ENCODE measurements at places on chromosomes 12 and 14.

- DNase-seq = no peak
Measured at GRCh38 chr14:72111911-72112310, 179.7 kb downstream of the RGS6 start.

GRCh38 chr14:103535081-103535890 is 6.3 kb downstream of the TRMT61A start:
- DNase-seq = no peak

- DNase-seq = no peak
Measured at GRCh38 chr14:24055971-24056799, 4.4 kb downstream of the CARMIL3 start.

DNA sequence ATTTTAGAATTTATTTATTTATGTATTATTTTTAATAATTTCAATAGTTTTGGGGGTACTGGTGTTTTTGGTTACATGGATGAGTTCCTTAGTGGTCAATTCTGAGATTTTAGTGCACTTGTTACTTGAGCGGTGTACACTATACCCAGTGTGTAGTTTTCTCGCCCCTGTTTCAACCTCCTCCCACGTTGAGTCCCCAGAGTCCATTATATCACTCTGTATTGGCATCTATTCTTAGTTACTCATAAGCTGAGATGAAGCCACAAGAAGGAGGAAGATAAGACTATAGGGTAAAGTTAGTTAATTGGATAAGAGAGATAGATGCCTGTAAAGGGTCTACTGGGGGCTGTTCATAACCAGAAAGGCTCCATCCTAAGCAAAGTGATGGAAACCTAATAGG is 4.0 kb downstream of the C1S start:
- no peak for DNase-seq

GRCh38 chr14:35959835-35960234 is 133.7 kb downstream of the BRMS1L start:
- no peak for DNase-seq

- DNase-seq = no peak
Measured at GRCh38 chr14:53608369-53608768, 348.3 kb downstream of the BMP4 start.

- DNase-seq = no peak
Measured at GRCh38 chr12:120654656-120655055, 14.2 kb downstream of the CABP1 start.

DNA sequence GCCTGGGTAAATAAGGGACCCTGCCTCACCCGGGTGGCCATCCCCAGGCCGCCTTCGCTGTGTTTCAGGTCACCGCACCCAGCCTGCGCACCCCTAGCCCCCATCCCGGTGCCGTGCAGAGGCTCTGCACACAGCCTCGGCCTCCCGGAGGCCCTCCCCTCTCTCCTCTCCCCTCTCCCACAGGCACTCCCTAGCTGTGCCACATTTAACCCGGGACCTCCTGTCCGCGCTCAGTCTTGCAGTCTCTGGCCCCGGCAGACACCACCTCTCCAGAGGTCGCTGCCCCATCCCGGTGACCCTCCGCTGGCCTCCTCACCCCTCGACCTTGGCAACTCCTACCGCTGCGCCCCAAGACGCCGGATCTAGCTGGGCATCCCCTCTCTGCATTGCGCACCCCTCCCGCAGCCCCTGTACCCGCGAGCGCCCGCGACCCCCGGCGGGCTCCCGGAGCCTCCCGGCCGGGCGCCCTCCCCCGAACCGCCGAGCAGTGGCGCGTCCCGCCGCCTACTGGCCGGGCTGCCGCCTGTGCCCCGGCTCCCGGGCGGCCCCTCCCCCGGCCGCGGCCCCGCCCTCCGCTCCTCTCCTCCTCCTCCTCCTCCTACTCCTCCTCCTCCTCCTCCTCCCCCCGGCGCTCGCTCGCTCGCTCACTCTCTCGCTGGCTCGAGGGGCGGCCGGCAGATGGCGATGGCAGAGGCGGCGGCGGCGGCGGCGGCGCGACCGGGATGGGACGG is 120.7 kb downstream of the AACS start:
- DNase-seq = no peak

- no peak for DNase-seq
Measured at GRCh38 chr12:26762186-26762585, 70.8 kb downstream of the ITPR2 start.

DNA sequence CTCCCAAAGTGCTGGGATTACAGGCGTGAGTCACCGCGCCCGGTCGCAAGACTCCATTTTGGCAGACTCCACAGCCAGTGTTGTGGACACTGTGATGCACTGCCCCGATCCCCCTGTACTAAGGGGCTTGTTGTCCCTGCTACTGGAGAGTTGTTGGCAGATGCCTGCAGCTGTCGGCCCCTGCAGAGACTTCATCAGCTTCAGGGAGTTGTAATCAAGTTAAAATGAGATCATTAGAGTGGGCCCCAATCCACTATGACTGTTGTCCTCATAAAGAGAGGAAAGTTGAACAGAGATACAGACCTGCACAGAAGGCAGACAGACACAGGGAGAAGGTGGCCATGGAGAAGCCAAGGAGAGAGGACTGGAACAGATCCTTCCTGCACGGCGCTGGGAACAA is 23.7 kb upstream of the TUBA1A start:
- DNase-seq = no peak

DNA sequence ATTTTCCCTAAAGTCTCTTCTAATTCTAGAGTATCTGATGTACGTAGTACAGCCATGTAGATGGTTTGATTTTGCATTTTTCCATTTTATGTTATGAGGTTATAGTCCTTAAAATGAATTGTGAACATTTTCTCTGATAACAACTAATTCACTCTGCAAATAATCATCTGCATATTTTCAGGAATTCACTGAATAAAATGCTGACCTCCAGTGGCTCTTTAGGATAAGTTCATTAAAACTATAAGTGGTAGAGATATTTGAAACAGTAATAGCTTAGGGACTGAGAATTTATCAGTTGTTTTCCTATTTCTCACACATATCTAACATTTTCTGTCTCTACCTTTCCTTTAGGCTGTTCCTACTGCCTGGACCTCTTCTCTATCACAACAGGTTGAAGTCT is 4.4 kb downstream of the MSRB3 start:
- no peak for DNase-seq

DNA sequence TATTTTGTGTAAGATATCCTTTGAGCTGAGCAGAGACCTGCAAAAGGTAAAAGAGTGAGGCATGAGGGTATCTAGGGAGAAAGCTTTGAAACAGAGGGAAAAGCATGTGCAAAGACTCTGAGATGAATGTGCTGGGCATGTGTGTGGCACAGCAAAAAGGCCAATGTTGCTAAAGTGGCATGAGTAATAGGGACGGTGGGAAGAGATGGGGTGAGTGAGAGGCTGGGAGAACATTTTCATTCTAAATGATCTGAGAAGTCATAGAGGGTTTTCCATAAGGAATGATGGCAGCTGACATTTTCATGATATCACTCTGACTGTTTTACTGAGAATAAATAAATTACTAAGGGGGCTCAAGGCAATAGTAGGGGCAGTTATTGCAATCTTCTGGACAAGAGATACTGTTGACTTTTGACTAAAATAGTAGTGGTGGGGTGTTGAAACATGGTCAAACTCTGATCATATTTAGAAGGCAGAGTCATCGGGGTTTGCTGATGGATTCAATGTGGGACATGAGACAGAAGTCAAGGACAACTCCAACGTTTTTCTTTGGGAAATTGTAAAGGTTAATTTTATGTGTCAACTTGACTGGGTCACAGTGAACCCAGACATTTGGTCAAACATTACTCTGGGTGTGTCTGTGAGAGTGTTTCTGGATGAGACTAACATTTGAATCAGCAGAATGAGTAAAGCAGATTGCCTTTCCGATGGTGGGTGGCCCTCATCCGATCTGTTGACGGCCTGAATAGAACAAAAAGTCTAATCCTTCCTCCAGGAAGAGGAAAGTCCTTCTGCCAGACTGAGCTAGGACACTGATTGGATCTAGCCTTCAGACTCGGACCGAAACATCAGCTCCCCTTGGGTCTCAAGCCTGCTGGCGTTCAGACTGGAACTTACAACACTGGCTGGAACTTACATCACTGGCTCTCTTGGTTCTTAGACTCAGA is 193.9 kb upstream of the PLXNC1 start:
- DNase-seq = no peak

- no peak for DNase-seq
Measured at GRCh38 chr14:53982546-53982945, 25.9 kb upstream of the BMP4 start.

DNA sequence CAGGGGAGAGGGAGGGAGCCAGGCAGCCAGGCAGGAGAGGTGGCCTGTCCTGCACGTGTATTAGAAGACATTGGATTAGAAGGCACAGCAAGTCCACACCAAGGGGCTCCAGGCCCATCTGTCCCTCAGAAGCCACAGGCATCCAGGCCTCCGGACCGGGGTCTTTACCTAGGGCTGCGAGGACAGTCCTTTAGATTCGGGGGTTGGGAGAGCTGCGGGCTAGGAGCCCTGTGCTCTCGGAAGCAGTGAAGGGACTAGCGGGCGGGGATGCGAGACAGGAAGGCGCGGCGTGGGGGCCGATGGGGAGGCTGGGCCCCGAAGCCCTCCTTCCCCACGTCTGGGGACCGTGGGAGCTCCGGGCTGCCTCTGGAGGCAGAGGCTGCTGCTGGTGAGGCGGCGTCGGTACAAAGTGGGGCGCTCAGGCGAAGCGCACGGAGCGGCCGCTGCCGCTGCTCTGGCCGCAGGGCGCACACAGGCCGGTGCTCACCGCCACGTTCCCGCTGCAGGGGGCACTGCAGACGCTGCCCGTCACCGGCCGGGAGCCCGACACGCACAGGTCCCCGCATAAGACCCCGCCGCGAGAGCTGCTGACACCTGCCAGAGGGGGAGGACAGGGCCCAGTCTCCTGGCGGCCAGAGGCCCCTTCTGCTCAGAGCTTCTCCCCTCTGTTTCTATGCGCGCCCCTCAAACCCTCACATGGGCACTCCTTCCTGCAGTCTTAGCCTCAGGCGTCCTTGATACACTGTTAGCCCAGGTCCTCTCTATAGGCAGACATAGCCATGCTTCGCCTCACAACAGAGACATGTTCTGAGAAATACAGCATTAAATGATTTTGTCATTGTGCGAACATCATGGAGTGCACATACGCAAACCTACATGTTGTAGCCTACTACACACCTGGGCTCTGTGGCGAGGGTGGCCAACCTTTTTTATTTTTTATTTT is 17.3 kb downstream of the KRT7 start:
- no peak for DNase-seq

GRCh38 chr14:68726093-68726695 is 66.7 kb downstream of the ZFP36L1 start:
- DNase-seq = no peak

DNA sequence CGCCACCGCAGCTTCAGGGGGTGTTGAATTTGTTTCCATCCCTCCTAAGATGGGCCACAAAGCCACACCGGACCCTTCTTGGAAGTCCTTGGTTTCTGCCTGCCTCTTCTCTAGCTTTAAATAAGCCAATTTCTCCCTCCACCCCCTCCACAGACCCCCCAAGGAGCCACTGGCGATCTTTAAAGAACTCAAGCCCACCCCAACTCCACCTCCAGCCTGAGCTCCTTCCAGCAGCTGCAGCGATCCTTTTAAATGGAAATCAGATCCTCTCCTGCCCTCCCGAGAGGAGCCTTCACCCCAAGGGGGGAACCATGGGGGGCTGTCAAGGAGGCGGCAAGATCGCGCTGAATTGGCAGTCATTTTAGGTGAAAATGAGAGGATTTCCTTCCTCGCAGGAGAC is 133.1 kb downstream of the NCOR2 start:
- DNase-seq = no peak

GRCh38 chr12:124632519-124632984 is 65.1 kb upstream of the NCOR2 start:
- no peak for DNase-seq

- DNase-seq = peak; percentile 62
Measured at GRCh38 chr12:56448860-56449621, at the start of gene TIMELESS. Gene TIMELESS (minus strand): TSS chr12:56449426. CDS start chr12:56434170, 15,256 bp downstream.

DNA sequence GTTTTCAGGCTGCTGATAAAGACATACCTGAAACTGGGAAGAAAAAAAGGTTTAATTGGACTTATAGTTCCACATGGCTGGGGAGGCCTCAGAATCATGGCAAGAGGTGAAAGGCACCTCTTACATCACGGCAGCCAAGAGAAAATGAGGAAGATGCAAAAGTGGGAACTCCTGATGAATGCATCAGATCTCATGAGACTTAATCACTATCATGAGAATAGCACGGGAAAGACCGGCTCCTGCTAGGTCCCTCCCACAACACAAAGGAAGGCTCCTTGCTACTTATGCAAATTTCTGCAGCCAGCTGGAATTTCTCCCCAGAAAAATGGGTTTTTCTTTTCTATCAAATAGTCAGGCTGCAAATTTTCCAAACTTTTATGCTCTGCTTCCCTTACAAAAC is 174.1 kb upstream of the RMST start:
- DNase-seq = no peak

DNA sequence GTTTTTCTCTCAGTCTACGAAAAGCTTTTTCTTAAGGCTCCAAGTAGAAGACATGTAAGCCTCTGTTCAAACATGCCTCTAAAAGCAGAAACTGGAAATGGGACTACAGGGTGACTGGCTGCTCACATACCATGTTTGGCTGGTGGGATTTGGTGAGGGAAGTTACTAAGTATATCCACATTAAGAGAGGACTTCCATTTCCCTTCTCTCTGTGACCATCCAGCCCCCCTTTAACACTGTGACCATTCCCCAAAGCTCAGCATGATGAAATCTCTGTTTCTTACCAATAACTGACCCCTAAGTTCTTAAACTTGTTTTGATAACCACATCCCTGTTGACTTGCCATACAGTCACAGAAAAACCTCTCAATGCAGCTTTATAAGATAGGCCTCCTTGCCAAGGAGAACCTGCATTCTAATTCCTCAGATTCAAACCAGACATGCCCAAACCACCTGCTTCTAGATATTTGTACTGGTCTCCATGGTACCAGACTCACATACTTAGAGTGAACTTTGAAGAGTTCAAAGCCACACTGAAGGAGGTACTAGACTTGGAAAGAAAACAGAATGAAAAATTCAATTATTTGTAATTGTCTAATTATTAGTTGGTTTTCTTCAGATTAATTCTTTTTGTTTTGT is 102.2 kb downstream of the VEZT start:
- no peak for DNase-seq

DNA sequence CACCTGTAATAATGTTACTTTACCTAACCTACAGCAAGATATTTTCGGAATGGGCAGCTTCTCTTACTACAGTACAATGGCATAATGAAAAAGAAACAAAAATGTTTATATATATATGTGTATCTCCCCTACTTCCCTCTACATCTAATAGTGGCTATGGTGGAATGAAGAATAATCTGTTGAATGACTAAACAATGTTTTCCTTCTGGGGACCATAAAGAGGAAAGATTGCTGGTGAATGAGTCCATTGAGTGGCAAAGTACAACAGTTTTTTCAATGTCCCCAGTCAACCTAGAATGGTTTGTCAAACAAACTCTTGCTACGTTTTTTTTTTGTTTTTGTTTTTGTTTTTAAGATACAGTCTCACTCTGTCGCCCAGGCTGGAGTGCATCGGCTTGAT is 47.2 kb downstream of the RALGAPA1 start:
- DNase-seq = no peak

- DNase-seq = no peak
Measured at GRCh38 chr12:9118158-9118557, 2.4 kb upstream of the A2M start.

DNA sequence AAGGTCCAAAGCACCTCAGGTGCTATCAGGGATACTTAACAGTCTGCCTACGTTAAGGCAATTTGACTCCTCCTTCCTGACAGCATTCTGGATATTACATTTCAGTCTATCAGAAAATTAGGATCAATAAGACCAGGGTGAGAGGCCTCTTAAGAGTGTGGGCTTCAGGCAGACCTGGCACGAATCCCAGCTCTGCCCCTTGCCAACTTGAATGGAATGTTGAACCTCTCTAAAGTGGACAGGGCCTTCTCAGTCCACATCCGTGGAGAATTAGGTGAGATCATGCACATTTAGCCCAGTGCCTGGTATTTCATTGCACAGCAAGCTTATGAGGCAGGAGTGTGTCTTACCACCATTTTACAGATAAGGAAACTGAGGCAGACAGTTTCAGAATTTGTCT is 25.9 kb downstream of the DCAF4 start:
- DNase-seq = no peak
